ENCODE measurements at places on chromosomes 6 and 20.

GRCh38 chr6:3290931-3291211, 32.1 kb downstream of the PSMG4 start:
- DNase-seq = no peak

- no peak for DNase-seq
These were observed 275.1 kb upstream of the PRDM1 start for GRCh38 chr6:105810922-105811482.

DNA sequence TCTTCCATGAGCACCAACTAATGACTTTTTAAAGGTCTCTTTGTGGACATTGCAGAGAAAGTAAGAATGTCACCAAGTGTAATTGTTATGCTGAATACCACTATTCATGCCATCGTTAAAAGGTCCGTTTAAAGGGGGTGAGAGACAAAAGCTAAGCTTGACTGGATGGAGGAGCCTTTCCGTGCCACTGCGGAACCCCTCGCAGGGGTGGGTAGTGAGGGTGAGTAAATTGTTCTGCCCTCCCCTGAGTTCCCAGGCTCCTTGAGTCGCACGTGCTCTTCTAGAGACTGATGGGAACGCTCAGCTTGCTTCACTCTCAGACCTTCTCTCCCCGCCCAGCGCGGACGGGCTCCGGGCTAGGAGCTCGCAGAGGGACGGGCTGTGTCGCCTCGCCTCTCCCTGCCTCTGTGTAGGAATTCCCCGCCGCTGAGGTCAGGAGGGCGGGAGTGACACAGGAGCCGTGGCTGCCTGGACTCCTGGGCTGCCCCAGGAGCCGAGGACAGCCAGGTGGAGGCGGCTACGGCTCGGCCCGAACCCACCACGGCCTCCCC, 314.8 kb upstream of the QKI start:
- no peak for DNase-seq

DNA sequence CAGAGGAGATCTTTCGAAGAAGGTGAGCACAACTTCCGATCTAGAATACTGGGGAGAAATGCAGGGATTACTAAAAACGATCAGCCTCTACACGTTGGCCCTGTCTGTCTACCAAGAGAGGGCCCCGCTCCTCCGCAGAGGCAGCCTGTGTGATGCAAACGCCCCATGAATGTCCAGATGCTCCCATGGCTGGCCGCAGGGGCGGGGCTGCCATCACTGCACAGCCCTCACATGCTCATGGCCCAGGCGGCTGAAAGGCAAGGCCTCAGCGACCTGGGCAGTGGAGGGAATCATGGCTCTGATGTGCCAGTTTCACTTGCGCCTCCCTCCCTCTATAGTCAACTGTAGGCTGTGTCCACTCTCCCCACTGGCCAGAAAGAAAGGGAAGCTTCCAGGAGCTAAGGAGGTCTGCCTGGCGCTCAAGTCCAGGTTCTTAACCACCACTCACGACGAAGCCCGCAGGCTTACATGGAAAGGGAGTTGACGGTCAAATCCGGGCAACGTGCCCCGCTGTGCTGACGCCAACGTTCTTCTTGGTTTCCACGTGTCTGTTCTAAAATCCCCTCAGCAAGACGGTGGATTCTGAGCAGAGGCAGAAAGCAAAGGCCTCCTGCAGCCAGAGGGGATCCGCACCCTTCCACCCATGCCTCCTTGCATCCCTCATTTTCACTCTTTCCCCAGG, 14.2 kb downstream of the PXDC1 start:
- DNase-seq = no peak

- DNase-seq = no peak
These were observed 482.9 kb downstream of the BMP2 start for GRCh38 chr20:7250337-7250736.

DNA sequence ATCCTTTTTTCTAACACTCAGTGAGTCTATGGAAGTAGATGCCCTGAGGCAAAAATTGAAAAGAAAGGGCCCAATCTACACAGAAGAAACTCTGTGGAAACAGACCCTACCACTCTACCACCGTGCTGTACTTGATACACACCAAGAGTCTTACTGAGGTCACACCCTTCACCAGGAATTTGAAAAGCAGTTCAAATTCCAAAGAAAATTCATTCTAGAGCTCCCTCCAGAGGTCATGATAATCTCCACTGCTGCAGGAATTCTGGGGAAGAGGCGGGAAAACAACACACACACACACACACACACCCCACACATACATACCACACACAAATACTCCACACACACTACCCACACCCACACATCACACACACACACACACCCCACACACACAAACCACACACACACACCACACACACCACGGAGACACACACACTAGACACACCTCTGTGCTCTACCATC, 336.8 kb downstream of the HDGFL1 start:
- no peak for DNase-seq

DNA sequence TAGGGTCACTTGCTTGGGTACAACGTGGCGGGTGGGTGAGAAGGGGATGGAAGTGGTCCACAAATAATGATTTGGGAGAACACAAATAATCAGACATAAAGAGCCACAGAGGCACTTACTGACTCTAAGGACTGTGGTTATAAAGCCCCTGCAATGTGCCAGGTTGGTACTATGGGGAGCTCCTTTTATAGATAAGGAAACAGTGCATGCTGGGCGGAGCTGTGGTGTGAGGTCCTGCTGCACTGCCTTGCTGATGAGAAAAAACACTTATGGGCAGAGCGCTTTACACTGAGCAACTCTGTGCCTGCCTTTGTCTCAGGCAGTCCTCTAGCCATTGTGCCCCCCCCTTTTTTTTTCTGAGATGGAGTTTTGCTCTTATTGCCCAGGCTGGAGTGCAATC, 29.1 kb upstream of the SCRT2 start:
- DNase-seq = no peak

- no peak for DNase-seq
These were observed 15.6 kb downstream of the MAFB start for GRCh38 chr20:40673442-40673841.

DNA sequence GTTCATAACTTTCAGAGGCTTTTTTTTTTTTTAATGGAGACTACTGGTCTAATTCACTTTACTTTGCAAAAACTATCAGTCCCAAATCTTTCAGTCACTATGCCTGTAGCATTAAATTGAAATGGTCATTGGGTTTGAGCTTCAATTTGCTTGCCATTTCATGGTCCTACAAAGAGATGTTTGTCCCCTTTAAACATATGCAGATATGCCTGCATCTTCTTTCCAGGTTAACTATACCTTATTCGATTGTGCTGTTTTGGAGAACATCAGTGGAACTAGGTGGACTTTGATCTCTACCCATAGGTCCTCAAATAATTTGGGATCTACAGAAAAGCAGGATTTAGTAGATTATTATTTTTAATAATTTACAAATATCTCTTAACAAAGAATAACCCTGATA, 4.6 kb downstream of the POU3F2 start:
- no peak for DNase-seq

DNA sequence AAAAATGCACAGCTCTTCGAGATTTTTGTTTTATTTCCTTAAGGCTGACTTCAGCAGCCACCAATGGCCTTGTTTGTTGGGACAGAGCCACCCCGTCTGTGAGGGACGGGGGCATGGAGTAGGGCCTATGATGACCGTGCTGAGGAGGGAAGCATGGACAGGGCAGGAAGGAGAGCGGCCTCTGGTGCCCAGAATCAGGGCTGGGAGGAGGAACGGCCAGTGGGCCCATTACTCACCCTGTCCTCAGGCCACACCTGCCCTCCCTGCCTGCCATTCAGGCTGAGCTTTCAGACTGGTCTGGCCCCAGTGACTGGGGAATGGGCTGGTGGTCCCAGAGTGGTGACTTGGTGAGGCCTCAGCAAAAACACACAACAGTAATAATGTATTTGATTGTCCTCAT, 104.4 kb downstream of the SMOC2 start:
- DNase-seq = no peak

GRCh38 chr6:108524528-108525248, 36.0 kb upstream of the FOXO3 start:
- DNase-seq = no peak

GRCh38 chr20:588932-589672, 21.0 kb downstream of the TCF15 start:
- no peak for DNase-seq

DNA sequence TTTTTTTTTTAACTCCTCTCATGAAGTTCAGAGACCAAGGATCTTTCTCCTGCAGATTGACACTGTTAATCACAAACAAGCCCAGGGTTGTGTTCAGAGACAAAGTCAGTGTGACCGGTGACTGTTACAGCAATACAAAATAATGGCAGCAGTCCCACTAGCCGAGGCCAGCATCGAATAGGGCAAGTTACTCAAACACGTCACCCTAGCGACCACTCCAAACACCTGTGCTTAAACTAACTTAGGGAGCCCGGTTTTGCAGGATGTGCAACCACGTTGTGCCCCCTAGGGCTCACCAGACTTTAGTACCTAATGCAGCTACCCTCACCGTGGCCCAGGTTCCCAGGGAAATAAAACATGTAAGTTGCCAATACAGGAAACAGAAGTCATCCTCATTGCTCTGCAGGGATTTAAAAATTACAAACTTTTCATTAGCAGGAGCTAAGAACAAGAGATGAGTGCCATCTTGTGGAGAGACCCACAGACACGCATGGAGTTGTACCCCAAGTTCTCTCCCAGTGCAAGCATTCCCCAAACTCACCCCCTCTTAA, 38.1 kb downstream of the FAM50B start:
- no peak for DNase-seq
